Myocyte (in vitro differentiated cells): ENCODE measurements at places on chromosomes 11 and 22. TPM values are rescaled to one million over a fixed set of nuclear protein-coding genes. Genes with fewer than 3 reads are reported as not detected.

AIFM3 gene
- total RNA-seq: 0.13 TPM in 1 of 2 replicates, not detected in the other

RIMBP3B gene
- total RNA-seq: 0.42 and 0.80 TPM in 2 replicates

PRRG4 gene
- 0.08 and 0.21 TPM in 2 replicates for total RNA-seq

MUC6 gene
- total RNA-seq: not detected in 2 replicates

PLEKHA7 gene
- 0.78 TPM in 2 replicates for total RNA-seq

FDXACB1 gene
- total RNA-seq: 0.99 and 1.8 TPM in 2 replicates

ANGPTL5 gene
- not detected in 2 replicates for total RNA-seq

TMEM41B gene
- 49.3 and 54.0 TPM in 2 replicates for total RNA-seq

ZNF214 gene
- total RNA-seq: 1.9 and 2.8 TPM in 2 replicates

SUSD2 gene
- total RNA-seq: 0.10 and 0.13 TPM in 2 replicates

MYOD1 gene
- total RNA-seq: 398 and 510 TPM in 2 replicates

ZBTB16 gene
- total RNA-seq: 0.53 and 0.78 TPM in 2 replicates

DNA sequence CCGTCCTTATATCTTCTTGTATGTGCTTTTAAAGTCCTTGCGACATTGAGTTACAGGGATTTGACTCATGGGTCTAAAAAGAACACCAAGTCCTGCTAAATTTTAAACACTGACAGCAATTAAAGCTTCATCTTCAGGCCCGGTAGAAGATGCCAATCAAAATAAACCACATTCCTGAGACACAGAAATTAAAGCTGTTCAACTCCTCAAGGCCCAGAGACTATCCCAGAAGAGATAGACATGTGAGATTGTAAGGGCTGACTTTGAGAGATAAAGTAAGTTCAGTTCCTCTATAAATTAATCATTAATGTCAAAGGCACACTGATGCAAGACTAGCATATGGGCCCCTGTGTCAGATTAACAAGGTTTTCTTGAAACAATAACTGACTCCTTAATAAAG, 49.8 kb downstream of the OSBPL5 start:
- DNase-seq: no peak

GRCh38 chr11:9130297-9130696, 38.9 kb upstream of the SCUBE2 start:
- DNase-seq: no peak

GRCh38 chr11:56705784-56706396, 7.0 kb downstream of the OR9G1 start:
- no peak for DNase-seq

GRCh38 chr22:46147061-46147460, 3.3 kb upstream of the PPARA start:
- no peak for DNase-seq

DNA sequence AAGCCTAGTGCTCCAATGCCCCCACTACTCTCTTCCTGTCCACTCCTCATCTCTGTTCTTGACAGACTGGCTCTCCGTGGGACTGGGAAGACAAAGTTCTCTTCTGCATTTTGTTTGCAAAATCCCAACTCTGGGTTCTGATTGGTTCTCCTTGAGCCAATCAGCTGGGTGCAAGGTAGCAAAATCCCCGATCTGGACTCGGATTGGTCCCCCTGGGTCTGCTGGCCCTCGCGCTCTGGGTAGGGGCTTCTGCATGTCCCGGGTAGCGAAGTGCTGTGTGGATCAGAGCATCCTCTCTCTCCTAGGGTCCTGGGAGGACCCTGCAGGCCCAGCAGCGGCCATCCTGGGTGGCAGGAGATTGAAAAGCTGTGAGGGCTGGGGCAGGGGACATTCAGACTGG, 22.3 kb upstream of the A4GALT start:
- DNase-seq: no peak

DNA sequence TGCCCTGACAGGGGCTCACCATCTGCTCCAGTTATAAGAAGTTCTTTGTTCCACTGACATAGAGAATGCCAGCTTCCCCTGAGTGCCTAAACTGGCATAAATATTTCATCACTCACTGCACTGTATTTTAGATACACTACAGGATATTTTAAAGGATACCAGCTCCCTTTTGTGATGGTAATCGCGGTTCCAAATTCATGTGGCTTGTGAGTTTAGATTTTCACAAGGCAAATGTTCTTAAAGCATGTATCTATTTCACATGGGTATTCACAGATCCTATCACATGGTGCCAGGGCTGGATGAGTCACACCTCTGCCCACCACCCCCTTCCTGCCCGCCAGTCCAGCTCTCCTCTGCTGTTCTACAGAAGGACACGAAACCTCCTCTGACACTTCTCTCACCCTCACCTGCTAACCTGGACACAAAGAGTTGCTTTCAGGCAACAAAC, 105.5 kb downstream of the KCNC1 start:
- DNase-seq: peak; percentile 40

GRCh38 chr11:30789270-30789669, 203.1 kb upstream of the MPPED2 start:
- peak; percentile 93 for DNase-seq

GRCh38 chr11:76026281-76026680, 180.0 kb downstream of the WNT11 start:
- no peak for DNase-seq

DNA sequence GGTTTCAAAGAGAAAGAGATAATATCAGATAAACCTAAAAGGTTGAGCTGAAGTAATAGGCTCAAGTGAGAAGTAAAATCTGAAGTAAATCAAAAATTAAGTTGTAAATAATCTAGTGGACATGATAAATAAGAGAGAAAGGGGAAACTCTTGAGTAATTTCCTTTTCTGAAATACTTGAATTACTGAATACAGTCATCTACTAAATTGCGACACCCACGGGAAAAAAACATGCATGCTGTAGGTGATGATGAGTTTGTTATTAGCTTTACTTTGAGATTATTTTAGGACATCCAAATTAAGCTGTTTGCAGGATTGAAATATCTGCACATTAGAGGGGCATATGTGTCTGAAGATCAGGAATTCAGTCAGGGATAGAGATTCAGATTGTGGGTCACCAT, 50.0 kb upstream of the CARD18 start:
- no peak for DNase-seq

DNA sequence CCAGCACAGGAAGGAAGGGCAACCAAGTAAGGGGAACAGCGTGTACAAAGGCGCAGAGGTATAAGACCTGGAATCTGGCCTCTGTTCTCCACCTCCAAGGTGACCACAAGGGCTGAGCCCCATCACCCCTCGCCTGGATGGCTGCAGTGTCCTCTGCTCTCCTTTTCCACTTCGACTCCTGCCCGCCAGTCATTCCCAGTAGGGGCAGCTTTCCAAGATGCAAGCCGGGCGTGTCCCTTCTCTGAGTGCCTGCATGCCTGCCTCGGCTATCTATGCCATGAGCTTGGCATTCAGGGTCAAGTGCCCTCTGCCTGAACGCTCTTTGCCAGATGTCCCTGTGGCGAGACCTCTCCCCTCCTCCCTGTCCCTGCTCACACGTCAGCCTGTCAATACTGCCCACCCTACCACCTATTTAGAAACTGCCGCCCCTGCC, 17.0 kb downstream of the FADS3 start:
- DNase-seq: peak; percentile 89

- no peak for DNase-seq
Observed at GRCh38 chr22:49751318-49751965, 76.2 kb downstream of the BRD1 start.

- DNase-seq: peak; percentile 85
Observed at GRCh38 chr22:46053563-46054090, 76.7 kb upstream of the WNT7B start.

DNA sequence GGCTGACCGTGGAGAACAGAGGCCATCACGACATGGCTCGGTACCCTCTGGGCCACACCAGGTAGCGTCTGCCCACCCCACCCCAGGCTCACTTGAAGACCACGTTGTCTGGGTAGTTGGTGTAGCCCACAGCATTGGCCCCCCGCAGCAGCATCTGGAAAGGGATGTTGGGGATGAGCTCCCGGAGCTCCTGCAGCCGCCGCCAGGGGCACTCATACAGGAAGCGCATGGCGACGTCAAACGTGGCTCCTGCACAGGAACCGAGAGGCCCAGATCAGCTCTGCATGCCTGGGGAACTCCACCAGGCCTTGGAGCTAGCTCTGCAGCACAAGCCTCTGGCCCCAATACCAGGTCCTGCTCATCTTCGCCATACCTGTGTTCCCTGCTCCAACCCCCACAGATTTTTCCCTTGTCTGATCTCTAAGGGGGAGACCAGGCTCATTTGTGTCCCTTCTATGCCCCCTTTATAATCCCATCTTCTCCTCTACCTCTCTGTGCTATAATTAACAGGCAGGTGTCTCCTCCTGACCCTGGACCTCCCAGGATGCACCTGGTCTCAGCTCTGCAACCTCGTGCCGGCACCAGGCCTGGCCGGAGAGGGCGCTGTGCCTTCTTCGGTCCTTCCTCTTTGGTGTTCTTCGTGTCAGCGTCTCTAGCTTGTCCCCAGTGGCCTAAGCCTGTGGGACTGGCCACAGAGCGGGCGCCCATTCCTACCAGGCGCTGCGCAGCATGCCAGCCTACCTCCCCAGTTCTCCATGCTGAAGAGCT, 5.0 kb upstream of the LRFN4 start:
- no peak for DNase-seq

DNA sequence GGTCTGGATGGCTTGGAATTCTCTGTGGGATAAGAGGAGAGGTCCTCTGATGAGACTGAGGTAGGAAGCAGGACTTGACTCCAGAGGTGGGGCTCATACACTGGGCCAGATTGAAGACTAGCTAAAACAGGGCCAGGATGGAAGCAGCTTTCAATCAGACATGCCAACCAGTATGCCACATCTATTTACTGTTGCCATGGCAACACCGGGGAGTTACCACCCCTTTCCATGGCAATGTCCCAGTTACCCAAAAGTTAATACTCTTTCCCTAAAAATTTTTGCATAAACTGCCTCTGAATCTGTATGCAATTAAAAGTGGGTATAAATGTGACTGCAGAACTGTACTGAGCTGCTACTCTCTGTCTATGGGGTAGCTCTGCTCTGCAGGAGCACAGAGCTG, 247.5 kb upstream of the ZBED5 start:
- no peak for DNase-seq

- DNase-seq: no peak
Observed at GRCh38 chr22:41672780-41673509, 15.7 kb downstream of the SNU13 start.

DNA sequence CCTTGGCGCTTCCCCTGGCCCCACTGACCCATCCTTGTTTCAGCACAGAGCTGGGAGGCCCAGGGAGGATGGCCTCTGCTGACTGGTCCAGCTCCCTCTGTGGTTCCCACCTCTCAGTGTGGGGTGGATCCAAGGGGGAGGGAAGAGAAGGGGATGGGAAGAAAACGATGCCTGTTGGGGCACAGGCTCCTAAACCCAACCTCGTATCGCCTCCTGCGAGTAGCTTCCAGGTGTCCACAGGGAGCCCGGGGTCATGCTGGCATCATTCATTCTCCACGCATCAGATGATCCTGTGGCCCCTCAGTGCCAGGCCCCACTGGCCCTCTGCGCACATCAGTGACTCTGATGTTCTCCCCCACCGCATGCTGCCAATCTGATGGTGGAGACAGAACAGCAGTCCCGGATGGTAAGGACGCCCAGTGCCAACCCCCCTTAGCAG, 5.1 kb downstream of the MYEOV start:
- no peak for DNase-seq

- DNase-seq: no peak
Observed at GRCh38 chr11:105622016-105622415, 12.1 kb downstream of the GRIA4 start.

DNA sequence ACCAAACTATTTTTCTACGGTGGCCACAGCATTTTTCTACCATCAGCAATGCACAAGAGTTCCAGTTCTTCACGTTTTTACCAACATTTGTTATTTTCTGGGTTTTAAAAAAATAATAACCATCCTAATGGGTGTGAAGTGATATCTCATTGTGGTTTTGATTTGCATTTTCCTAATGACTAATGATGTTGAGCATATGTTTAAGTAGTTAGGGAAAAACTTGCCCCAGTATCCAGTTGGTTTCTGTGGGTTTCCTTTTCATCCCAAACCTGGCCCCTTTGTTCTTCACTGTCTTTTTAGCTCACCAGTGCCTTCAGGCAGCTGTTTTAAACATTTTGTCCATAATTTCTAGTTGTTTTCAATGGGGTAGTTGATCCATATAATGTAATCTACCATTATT, 14.7 kb upstream of the PTS start:
- no peak for DNase-seq

- no peak for DNase-seq
Observed at GRCh38 chr11:110026858-110027626, 66.2 kb upstream of the ZC3H12C start.

- peak; percentile 22 for DNase-seq
Observed at GRCh38 chr11:67614730-67615714, 8.3 kb downstream of the NDUFV1 start.

DNA sequence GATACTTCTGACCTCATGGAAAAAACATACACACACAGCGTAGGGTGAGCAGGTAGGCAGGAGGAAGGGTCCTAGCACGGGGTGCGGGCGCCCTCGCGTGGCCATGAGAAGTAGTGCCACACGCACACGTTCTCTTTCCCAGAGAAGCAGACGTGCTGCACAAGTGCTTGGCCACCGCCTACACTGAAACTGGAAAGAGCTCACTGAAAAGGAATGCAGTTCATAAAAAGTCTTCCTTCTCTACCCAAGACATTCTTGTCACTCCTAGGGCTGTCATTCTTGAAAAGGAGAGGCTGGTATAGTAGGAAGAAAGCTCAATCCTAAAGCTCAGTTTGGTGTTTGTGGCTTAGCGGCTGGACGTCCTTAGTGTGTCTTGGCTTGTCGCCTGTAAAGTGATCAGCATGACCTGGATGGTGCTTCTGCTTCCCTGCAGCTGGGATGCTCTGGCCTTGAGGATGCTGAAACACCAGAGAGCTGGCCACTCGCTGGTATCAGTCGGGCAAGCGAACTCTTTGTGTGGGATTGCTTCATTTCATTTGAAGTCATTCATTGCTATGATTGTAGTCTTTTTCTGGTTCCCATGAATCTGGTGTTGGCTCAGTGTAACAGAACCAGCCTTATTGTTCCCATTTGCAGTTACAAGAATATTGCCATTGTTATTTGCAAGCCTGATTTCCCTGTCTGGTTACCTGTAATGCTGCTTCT, 303.8 kb downstream of the NTM start:
- peak; percentile 83 for DNase-seq

DNA sequence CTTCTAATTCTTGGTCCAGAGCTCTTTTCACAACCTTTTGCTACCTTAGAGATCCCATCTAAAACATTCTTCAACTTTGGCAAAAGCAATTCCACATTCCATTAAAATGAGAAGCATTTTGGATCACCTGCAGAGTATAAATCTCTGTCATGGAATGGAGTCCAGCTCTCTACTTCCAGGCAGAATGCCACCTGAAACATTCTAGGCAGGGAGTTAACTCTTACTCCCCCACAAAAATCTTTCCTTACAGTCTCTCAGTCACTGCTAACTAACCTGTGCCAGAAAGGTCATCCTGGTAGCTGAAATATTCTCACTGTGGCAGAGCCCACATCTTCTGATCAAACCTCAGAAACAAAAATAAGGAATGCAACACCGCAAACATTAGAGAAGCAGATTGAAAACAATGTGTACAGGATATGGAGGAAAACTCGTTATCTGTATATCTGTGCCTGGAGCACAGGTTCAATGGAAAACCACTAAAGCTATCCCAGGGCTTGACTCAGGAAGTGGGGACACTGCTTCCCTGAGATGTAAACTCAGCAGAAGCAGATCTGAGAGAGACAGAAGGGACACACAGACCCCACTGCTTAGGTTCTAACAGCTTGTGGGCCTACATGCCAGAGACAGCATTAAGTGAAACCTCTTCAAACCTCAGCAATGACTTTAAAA, 78.9 kb downstream of the KCNC1 start:
- no peak for DNase-seq
